NCI-H1105 treated with DMSO at 0.1 percent for 48 hours (cell line): ENCODE measurements at places on chromosomes 2 and 18.

- DNase-seq = no peak
Measured at GRCh38 chr2:240463274-240463865, 27.9 kb downstream of the GPC1 start.

GRCh38 chr18:72201032-72201431 lies 343.1 kb downstream of the CBLN2 start:
- DNase-seq = no peak

DNA sequence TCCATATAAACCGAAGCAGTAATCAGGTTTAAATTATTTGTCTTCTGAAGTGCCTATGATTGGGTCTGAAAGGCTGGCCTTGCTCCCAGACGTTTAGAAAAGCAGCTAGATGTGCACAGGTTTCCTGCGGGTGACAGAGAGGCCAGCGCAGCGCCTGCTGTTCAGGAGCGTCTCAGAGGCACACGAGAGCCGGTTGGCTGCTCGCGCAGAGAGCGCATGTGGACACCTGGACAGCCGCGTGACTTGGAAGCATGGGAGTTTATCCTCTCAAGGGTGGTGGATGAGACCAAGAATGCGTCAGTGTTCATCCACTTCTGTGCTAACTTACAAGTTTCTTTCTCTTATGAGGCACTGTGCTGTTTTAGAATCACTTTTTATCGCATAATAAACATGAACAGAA lies 303.7 kb downstream of the PTGR3 start:
- no peak for DNase-seq

DNA sequence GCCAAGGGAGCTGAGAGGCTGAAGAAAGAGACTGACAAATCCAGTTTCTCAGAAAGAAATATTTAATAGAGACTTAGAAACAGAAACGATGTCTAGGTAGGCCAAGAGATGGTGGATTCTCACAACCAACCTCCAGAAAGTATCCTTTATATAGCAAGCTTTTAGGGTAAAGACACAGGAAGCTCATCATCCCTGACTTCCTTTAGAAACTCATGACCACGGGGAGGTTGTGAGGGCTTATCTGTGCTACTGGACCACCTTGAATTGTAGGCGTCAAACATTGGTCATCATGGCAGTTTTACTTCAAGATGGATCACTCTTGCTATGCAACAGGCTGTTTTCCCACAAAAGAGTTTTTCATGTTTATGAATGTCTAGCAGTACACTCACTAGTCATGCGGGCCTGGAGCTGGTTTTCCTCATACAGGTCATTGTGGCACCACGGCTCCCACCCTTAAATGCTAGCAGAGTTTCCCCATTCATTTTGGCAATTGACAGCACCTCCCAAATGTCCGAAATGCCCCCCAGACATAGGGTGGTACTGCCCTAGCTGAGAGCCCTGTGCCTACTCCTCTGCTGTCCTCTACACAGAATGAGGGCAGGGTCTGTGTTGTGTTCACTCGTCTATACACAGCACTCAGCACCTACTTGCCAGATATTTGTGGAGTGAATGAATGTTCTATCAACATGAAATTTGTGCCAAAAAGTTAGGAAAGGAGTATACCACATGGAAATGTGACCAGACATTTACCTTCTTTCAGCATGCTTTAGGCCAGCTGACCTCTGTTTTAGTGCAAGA lies 89.0 kb downstream of the TMEM247 start:
- DNase-seq = no peak

DNA sequence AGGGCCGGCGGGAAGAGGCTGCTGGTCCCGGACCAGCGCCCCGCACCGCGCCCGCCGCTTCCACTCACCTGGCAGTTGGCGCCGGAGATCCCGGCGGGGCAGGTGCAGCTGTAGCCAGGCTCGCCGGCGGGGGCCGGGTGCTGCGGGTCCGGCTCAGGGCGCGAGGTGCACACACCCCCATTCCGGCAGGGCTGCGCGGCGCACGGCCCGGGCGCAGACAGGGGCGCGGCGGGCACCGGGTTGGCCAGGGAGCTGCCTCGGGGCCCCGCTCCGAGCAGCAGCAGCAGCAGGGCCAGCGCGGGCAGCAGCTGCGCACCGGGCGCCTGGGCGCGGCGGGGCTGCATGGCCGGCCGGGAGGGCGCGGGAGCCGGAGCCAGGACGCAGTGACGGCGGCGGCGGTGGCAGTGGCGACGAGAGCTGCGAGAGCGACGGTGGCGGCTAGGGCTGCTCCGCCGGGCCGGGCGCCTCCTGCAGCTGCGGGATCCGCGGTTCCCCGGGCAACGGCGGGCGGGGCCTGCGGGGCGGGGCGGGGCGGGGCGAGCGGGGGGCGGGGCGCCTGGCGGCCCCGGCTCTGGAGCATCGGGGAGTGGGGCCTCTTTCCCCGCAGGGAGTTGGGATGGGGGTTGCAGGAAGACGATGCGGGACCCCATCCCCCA lies at the start of gene DNER:
TSS of gene DNER (minus strand) at position 476 of the 656 bp plus-strand sequence. CDS start at position 344, 132 bp downstream.
- DNase-seq = peak; percentile 71
